ENCODE measurements at places on chromosomes 16 and 17.

DNA sequence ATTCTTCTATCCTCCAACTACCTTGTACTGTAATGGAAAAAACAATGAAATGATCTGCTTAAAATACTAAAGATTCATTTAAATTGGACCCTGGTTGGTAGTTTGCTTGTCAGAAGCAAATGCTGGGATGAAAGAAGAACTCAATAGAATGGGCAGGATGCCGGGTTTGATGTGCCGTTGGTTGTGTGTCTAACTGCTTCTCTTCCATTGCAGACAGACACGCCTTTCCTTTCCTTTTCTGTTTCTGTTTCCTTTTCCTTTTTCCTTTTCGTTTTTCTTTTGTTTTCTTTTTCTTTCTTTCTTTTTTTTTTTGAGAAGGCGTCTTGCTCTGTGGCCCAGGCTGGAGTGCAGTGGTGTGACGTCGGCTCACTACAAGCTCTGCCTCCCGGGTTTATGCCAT lies 64.6 kb downstream of the PLCG2 start:
- no peak for DNase-seq

GRCh38 chr16:68486502-68487202 lies 38.3 kb upstream of the SMPD3 start:
- no peak for DNase-seq

DNA sequence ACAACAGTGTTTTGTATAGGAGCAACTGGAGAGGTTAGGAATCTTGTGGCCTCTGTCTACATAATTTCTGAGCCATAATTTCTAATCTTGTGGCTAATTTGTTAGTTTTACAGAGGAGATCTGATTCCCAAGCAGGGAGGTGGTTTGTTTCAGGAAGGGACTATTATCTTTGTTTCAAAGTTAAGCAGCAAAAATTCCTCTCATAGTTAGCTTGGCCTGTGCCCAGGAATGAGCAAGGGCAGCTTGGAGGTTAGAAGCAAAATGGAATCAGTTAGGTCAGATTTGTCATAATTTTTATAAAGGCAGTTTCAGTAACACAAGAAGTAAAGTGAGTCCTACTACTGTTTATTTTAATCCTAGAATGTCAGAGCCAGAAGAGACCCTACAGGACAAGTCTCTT lies 2.0 kb upstream of the RDM1 start:
- DNase-seq: no peak

DNA sequence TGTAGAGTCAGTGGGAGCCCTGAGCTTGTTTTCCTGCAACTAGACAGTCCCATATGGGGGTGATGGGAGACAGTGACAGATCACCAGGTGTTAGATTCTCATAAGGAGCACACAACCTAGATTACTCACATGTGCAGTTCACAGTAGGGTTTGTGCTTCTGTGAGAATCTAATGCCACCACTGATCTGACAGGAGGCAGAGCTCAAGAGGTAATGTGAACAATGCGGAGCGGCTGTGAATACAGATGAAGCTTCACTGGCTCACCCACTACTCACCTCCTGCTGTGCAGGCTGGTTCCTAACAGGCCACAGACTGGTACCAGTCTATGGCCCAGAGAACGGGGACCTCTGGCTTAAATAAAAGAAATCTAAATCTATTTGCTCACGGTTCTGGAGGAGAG lies 10.2 kb upstream of the HSD17B2 start:
- no peak for DNase-seq

DNA sequence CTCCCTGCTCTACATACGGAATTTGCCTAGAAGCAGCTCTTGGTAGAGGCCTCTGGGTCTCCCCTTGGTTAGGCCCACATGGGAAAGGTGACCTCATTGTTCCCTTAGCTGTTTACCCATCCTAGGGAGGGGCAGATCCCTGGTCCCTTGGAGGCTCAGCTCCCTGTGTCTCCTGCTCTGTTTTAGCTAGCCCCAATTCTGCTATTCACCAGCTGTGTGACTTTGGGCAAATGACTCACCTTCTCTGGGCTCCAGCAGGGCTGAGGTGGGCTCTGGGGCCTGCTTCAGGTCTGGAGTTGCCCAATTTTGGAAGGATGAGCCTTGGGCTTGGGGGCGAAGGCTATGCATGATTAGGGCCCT lies 3.9 kb downstream of the ABCC3 start:
- no peak for DNase-seq

DNA sequence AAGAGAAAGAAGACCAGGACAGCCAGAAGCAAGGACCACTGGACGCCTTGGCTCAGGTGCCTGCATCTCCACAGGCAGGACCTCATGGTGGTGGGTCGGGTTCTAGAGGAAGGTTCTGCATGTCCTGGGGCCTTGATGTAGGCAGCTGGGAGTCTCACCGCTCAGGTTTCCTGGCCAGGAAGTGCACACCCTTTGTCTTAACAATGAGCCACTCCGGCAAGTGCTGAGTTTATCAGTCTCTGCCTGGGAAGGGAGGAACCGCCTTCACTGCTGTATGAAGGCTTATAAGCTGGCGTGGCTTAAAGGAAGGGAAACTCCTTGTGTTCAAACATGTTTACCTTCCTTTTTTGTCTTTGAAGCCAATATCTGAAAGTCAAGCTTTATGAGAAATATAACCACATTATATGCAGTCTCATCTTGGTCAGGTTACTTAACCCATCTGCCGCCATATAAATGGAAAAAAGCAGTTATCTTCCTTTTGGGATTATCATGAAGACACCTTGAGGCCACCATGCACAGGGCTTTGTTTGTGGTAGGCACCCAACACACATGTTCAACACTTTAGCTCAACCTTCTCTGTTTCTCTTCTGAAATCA lies at the start of gene ST6GALNAC1:
TSS of gene ST6GALNAC1 (minus strand) at position 205 of the 596 bp plus-strand sequence. CDS start at position 86, 119 bp downstream.
- DNase-seq: no peak

DNA sequence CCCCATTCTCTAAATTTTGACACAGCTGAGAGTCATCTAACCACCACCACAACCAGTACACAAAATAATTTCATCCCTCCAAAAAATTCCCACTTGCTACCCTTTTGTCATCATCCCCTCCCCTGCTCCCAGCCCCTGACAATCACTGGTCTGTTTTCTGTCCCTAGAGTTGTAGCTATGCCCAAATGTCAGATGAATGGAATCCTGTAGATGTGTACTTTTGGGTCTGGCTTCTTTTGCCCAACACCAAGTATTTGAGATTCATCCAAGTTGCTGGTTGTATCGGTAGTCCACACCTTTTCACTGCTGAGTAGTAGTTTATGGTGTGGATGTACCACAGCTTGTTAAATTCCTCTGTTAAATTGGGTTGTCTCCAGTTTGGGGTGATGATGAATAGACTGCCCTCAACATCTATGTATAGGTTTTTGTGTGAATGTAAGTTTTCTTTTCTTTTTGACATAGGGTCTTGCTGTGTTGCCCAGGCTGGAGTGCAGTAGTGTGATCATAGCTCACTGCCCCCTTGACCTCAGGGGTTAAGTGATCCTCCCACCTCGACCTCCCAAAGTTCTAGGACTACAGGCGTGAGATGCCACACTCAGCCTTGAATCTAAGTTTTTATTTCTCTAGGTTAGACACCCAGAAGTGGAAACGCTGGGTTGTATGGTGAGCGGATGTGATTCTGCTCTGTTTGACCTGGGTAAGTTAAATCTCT lies 14.6 kb upstream of the RMI2 start:
- no peak for DNase-seq

GRCh38 chr16:85138073-85138824 lies 26.0 kb upstream of the CIBAR2 start:
- no peak for DNase-seq

- no peak for DNase-seq
These were observed 9.8 kb upstream of the SOST start for GRCh38 chr17:43768382-43768781.

GRCh38 chr16:74926805-74927204 lies 58.1 kb downstream of the WDR59 start:
- DNase-seq: no peak

GRCh38 chr16:66427036-66427860 lies at the start of gene BEAN1:
BEAN1 (plus strand) TSS chr16:66427295; CDS start chr16:66437677, 10,382 bp downstream.
- no peak for DNase-seq

GRCh38 chr16:14219983-14220382 lies 148.9 kb downstream of the MRTFB start:
- DNase-seq: no peak

GRCh38 chr16:56769677-56770076 lies 39.7 kb downstream of the NUP93 start:
- no peak for DNase-seq

- DNase-seq: no peak
These were observed 157.2 kb downstream of the SEC14L1 start for GRCh38 chr17:77297693-77298666.

GRCh38 chr16:21167929-21168602 lies 9.6 kb downstream of the LDAF1 start:
- no peak for DNase-seq

- no peak for DNase-seq
These were observed 77.1 kb downstream of the ELAC2 start for GRCh38 chr17:12940699-12941098.

GRCh38 chr17:82205720-82206508 lies 6.7 kb downstream of the CCDC57 start:
- DNase-seq: peak; percentile 92

DNA sequence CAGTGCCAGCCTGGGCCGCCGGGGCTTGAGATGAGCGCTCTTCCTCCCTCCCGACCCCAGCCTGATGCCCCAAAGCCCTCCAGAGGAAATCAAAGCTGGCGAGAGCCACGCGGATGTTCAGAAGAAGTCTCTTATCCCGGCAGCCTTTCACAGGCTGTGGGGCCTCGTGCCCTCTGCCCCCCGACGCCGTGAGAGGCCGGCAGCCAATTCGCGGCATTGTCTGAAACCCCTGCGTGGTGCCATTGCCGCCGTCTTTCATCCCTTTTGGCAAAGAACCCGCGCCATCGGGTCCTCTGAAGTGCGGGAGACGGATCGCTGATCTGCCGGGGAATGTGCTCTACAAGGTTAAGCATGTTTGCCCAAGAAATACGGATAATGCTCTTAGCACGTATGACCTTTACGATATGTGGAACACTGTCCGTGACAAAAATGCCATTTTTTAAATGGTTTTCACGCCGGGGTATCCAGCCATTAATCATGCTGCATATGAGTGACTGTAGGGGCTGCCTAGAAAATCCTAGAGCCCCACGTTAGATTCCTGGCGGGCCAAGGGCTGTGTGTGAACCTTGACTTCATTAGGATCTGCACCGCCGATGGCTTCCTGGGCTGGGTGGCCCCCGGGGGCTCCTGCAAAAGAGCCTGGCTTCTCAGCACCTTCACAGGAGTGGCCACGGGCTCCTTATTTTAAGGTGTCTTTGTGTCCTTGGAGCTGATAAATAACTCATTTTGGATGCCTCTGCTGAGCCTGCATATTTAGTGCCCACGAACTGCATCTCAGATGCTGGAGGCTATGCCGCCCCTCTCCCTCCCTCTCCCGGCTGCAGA lies 165.1 kb upstream of the TNRC6C start:
- no peak for DNase-seq

GRCh38 chr17:18124345-18125126 lies 16.0 kb downstream of the MYO15A start:
- no peak for DNase-seq

- DNase-seq: peak; percentile 63
These were observed 10.7 kb downstream of the SGSM2 start for GRCh38 chr17:2347805-2348685.

DNA sequence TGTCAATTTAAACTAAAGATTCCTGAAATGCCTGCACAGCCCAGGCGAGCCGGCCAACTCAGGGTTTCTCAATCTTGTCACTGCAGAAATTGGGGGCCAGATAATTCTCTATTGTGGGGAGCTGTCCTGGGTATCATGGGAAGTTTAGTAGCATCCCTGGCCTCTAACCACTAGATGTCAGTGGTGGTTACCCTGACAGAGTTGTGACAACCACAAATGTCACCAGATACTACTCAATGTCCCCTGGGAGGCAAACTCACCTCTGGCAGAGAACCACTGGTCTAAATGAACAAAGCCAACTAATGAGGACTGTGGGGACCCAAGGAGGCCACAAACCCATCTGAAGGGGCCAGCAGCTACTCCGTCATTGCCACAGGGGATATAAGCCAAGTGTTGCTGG lies 90.9 kb downstream of the MYH11 start:
- DNase-seq: peak; percentile 79

DNA sequence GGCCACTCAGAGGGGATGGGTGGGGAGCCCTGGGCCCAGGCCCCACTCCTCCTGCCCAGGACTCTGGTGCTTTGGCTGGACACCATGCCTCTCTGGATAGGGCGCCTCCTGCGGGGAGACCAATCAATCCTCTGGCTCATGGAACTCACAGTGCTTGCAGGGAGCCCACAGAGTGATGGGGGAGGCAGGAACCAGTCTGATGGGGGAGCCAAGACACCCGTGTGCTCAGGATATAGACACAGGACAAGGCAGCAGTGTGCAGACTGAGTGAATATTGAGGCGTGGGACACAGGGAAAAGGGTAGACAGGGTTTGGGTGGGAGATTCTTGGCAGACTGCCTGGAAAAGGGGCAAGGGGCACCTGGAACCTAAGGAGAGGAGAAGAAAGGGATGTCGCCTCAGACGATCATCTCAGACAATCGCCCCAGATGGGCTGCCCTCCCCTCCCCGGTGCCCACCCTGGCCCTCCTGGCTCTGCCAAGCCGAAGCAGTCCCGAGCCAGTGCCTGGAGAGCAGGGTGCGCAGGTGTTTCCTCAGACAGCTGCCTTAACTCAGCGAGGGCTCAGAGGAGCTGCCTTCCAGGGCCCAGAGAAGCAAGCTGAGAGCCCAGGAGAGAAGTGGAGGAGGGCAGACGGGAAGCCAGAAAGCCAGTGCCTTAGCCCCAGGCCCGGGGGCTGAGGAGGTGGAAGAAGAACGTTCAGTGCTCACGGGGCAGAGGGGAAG lies 37.4 kb upstream of the DLX4 start:
- DNase-seq: no peak

DNA sequence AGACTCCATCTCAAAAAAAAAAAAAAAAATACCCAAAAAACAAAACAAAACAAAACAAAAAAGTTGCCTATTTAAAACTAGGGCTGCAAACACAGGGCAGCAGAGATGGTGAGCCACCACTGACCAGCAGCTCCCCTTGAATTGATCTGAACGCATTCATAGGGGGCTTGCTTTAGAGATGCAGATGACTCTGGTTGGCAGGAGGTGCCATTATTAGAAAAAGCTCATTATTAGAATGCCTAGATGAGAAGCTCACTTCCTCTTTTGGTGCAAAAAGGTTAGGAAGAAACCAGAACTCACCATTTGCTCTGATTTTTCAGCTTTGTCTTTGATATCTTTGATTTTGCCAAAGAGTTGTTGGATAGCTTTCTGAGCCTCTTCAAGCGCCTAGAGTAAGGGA lies 53.1 kb downstream of the VPS53 start:
- DNase-seq: no peak

GRCh38 chr16:15653227-15653626 lies 3.2 kb downstream of the NDE1 start:
- DNase-seq: peak; percentile 38

GRCh38 chr17:16325964-16326363 lies 27.3 kb downstream of the CENPV start:
- DNase-seq: no peak
